Mesenteric fat pad (tissue), 1 donor: ENCODE measurements at places on chromosomes 1 and 21. TPM values are rescaled to one million over a fixed set of nuclear protein-coding genes. Genes with fewer than 3 reads are reported as not detected.

GRCh38 chr1:167654975-167655575 is 25.0 kb downstream of the RCSD1 start:
- DNase-seq: no peak

DNA sequence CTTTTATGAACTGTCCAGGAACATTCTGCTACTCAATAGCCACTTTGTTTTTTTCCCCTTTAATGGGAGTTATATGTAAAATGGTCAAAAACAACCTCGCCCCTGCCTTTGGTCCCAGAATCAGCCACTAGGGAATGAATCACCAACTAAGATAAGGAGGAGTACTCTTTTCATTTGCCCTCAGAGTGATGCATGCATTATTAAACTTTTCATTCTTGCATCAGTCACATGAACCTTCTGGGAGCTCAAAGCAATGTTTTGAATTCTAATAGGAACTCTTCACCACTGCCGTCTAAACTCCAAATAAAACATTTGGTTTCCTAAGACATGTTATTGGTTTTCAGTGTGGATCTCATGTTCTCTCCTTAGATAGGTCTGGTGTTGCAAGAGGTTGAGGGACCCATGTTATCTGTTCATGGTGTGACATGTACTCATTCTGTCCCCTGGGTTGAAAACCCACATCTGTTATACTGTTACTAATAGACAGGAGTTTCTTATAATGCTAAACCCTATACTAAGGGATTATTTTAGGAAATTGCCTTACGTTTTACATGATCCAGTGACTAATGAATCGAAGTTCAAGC is 17.8 kb upstream of the HSD17B7 start:
- DNase-seq: no peak

- DNase-seq: no peak
These were observed 1.4 kb downstream of the GOLPH3L start for GRCh38 chr1:150695561-150695960.

Gene CRP
- total RNA-seq: not detected

GRCh38 chr1:67685558-67686266 is 711 bp downstream of the GADD45A start:
- peak; percentile 91 for DNase-seq

DNA sequence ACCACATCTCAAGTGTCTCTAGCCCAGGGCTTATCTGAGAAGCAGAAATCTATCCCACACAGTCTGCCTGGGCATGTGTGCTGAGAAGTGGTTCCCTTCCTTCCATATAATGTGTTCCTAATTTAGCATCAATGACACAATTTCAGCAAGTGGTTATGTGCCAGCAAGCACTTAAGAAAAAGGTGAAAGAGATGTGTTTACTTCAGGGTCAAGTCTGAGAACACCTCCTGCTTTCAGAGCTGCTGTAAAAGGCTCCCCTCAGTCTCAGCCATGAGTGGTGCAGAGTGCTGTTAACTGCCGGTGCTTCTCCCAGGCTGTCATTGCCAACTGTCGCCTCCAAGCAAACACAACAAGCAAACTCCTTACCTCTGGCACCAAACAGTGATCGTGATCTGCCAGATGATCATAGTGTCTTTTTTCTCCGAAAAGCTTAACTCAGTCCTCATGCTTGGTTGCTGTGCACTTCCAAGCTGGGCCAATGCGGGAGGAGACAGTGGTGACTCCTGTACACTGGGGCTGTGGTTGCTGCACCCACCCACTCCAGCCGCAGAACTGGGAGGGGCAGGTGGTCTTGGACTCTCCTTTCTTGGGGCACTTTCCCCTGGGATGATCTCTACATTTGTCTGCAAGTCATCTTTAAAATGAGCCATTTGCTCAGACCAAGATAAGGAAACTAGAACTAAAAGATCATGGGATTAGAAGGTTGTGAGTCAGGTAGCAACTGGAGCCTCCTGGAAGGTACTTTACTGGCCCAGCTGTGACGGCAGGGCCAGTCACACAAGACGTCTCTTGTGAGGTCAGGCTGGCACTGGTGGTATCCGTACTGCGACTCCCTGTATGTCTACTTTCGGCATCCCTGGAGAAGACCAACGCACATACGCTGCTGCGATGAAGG is 32.4 kb downstream of the ATP1A1 start:
- no peak for DNase-seq

GRCh38 chr1:105724286-105724685 is 1332.2 kb upstream of the PRMT6 start:
- no peak for DNase-seq

DNA sequence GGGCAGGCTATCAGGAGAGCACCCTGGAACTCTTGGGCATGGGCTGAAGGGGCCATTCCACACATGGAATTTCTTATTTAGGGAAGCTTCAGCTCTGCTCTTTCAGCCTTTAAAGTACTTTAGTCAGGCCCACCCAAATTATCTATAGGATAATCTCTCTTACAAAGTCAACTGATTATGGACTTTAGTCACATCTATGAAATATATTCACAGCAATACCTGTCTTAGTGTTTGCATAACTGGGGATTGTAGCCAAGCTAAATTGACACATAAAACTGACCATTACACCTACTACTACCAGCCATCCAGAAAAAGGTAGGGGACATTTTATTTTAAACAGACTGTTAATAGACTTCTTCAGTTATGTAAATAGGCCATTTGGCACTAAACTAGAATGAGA is 114.9 kb upstream of the VANGL1 start:
- DNase-seq: no peak

- DNase-seq: no peak
These were observed 4.8 kb upstream of the ACTL8 start for GRCh38 chr1:17750333-17750732.

- DNase-seq: no peak
These were observed 395.5 kb downstream of the SMYD3 start for GRCh38 chr1:246111570-246111969.

- no peak for DNase-seq
These were observed 6.3 kb upstream of the CTTNBP2NL start for GRCh38 chr1:112389689-112390088.

DNA sequence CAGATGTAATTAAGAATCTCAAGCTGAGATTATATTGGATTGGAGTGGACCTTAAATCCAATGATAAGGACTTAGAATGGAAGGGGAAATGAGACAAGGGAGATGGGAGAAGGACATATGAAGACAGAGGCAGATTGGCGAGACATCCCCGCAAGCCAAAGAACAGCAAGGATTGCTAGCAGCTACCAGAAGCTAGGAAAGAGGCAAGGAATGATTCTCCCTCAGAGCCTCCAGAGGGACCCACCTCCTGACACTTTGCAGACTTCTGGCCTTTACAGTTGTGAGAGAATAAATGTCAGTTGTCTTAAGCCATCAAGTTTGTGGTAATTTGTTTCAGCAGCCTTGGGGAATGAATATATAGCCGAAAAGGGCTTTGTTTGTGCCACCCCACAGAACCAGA is 20.7 kb downstream of the METTL13 start:
- no peak for DNase-seq

Gene GJA8
- total RNA-seq: not detected

GRCh38 chr1:25888426-25888987 is 13.0 kb upstream of the PAQR7 start:
- no peak for DNase-seq

Gene BRDT
- not detected for total RNA-seq

DNA sequence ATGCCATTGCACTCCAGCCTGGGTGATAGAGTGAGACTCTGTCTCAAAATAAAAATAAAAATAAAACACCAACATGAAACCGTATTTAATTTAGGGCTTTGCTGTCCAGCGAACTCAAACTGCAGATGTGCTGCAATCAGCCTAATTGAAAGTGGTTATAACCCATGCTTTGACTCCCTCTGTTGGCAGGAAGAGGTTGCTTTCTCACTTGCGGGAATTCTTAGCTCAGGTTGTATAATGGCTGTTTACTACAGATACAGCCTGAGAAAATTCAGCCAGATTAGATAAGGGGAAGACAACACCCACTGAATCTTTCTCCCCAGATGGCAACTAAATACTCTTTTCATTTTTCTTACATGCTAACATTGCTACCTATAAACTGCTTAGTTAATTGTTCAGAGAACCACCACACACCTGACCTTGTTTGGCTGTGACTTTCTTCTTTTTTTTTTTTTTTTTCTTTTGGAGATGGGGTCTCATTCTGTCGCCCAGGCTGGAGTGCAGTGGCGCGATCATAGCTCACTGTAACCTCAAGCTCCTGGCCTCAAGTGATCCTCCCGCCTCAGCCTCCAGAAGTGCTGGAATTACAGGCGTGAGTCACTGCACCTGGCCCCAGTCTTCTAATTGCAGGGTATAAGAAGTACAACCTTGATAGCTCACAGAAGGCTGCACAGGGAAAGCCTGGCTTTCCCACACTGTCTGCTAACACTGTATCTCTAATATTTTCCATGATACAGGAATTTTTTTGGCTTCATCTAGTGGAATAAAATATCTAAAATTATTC is 34.6 kb downstream of the DNTTIP2 start:
- DNase-seq: no peak

- DNase-seq: no peak
These were observed 102.0 kb upstream of the RUNX3 start for GRCh38 chr1:25031966-25032667.
